ENCODE measurements at places on chromosomes 11 and 22.

GRCh38 chr11:129743112-129743815 lies 72.4 kb upstream of the TMEM45B start:
- DNase-seq, result no peak

DNA sequence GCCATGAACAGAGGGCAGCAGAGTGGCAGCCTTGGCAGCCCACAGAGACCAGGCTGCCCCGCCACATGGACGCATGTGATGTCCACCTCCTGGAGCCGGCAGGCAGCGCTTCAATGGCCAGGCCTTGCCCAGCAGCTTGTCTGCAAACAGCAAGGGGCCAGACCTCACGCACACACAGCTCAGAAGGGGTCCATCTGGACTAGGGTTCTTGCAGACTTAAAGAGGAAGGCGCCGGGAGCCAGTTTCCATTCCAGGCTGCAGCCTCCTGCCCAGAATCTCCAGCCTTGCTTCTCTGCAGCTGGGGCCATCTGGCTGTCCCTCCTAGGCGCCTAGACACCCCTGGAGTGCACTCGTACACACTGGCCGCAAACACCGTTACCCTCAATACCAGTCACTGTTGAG lies 91.9 kb upstream of the TMEM45B start:
- DNase-seq, result no peak

GRCh38 chr11:3189196-3189843 lies 24.2 kb upstream of the OSBPL5 start:
- DNase-seq, result no peak

DNA sequence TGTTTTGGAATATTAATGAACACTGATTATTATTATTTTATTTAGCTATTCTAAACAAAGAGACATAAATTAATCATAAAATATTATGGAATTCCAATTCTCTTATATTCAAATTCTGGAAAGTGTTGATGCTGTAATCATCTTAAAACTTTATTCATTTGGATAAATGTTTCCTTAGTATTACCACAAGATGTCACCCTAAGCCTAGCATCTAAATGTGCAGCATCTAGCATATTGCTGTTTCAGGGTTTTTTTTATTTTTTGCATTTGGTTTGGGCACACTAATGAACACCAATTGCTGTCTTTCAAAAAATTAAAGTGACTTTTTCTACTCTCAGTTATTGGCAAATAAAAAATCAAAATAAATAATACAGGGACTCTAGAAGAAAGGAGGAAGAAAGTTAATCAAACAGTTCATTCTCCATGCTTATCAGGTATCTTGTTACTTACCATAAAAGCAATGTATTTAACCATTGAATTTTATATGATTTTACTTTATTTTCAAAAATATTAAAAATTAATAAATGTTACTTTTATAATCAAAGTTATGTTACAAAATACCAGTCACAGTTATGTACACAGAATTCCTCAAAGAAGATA lies 31.8 kb downstream of the DLG2 start:
- no peak for DNase-seq

- DNase-seq, result no peak
Observed at GRCh38 chr11:70885281-70886231, 366.8 kb downstream of the SHANK2 start.

DNA sequence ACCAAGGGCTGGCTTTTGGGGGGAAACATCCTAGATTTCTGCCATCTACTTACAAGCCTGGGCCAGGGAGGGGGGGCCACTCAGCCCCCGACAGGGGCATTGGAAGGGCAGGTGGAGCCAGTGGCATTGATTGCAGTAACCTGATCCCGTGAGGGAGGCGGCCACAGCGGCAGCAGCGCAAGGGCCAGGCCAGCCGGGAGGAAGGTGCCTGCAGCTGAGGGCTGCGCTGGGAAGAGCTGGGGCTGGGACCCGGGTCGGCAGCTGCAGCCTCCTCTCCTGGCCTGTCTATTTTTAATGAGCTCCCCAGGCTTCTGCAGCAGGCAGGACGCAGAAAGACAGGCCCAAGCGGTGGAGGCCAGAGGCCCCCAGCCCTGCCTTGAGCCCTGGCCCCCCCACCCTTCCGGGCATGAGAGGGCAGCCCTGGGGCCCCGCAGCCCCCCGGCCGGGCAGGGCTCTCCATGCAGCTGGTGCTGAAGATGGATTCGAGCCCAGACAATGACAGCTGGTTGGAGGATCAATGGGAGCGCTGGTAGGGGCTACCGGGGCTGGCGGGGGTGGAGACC lies 10.6 kb downstream of the FREY1 start:
- no peak for DNase-seq

DNA sequence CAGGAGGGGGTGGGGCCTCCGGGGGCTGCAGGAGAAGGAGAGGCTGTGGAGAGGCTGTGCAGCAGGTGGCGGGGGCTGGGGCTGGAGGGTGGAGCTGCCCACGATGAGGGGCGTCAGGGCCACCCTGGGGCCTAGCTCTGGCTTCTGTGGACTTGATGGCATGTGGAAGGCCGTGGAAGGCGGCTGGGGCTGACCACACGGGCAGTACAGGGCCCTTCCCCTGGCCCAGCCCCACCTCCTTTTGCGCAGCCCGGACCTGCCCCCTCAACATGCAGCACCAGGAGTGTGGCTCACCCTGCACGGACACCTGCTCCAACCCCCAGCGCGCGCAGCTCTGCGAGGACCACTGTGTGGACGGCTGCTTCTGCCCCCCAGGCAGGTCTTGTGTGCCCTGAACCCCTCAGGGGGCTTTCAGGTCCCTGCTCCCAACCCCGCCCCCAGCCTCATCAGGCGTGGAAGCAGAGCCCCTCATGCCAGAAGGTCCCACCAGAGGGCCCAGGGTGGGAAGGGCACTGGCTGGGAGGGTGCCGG lies 6.1 kb downstream of the MUC5B start:
- no peak for DNase-seq

- DNase-seq, result no peak
Observed at GRCh38 chr11:122046846-122047245, 69.2 kb downstream of the BLID start.

GRCh38 chr11:72432347-72433287 lies 1.7 kb downstream of the CLPB start:
- DNase-seq, result no peak

DNA sequence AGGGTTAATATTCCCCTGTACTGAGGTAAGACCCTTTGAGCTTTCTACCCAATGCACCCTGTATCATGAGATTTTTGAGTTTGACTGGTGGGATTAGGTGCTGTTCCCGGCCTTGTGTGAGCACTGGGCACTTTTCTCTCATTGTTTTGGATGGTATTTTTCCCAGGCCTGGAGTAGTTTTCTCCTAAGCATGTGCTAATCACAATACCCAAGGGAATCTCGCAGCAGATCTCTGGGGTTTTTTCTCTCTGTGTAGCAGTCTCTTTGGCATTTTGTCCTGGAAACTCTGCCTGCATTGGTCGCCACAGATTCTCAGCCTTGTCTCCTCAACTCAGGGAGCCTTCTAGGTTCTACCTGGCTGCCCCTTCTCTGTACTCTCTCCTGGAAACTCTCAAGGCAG lies 19.9 kb downstream of the IGHMBP2 start:
- no peak for DNase-seq

GRCh38 chr11:118443590-118444218 lies 7.4 kb downstream of the KMT2A start:
- no peak for DNase-seq

GRCh38 chr11:5004424-5005274 lies 10.0 kb downstream of the OR51L1 start:
- DNase-seq, result no peak

- no peak for DNase-seq
Observed at GRCh38 chr11:2921742-2922493, 7.3 kb downstream of the PHLDA2 start.

DNA sequence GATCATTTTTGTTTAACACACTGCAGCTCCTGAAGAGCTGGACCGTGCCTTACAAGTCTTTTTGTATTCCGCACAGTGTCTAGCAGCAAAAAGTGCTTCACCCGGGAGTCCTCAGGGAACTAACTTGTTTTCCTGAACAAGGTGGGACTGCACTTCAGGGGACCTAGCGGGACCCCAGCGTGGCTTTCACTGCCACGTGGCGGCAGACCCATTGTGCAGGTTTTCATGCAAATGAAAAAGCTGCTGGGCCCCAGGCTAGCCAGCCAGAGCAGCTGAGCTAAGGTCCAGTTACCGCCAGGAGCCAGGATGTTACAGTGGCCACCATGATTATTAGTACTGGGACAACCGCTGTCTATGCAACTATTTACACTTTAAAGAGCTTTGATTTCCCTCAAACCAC lies 90.6 kb downstream of the FAR1 start:
- no peak for DNase-seq

- no peak for DNase-seq
Observed at GRCh38 chr11:19777039-19777376, 64.4 kb downstream of the NAV2 start.

DNA sequence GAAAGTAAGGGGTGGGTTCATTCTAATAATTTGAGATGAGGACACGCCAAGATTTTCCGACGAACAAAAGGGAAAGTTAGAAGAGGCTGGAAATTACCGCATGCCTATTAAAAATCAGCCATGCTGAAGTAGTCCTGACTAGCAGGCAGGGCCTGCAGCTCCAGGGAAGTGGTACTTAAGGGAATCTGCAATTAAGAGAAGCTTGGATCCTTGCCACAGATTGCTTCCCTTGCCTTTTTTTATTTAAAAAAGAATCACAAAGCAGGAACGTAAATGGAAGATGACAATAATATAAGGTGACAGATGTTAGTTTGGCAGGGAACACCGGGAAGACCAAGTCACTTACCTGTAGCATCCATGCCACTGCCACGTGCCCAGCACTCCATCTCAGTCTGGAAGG lies 359.3 kb downstream of the CADM1 start:
- no peak for DNase-seq

DNA sequence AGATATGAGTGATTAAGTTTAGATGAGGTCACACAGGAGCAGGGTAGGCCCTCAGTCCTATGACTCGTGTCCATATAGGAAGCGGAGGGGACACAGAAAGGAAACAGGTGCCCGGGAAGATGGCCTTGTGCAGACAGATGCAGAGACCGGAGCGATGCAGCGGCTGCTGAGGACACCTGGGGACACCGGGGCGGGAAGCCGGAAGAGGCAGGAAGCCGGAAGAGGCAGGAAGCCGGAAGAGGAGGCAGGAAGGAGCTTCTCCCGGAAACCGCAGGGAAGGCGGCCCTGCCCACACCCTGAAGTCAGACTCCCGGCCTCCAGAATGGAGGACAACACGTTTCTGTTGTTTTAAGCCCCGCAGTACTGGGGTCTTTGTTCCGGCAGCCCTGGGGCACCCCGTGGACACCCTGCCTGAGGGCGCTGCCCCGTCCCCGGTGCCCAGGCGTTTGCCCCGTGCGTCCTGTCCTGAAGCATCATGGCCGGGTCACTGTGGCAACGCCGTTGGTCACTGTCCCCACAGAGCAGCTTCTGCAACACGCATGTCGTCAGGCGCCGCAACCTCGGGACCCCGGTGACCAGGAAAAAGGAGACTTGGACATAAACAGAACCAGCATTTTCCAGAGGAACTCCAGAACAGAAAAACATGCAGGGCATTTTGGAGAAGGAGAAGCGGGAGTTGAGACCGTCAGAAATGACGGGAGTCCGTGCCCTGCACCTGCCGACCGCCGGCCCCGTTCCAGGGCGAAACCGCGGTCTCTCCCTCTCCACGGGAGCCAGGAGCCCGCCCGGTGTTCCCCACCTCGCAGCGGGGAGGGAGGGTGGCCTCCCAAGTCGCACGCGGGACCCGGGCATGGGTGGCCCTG lies 103.4 kb downstream of the BRD1 start:
- peak; percentile 29 for DNase-seq

DNA sequence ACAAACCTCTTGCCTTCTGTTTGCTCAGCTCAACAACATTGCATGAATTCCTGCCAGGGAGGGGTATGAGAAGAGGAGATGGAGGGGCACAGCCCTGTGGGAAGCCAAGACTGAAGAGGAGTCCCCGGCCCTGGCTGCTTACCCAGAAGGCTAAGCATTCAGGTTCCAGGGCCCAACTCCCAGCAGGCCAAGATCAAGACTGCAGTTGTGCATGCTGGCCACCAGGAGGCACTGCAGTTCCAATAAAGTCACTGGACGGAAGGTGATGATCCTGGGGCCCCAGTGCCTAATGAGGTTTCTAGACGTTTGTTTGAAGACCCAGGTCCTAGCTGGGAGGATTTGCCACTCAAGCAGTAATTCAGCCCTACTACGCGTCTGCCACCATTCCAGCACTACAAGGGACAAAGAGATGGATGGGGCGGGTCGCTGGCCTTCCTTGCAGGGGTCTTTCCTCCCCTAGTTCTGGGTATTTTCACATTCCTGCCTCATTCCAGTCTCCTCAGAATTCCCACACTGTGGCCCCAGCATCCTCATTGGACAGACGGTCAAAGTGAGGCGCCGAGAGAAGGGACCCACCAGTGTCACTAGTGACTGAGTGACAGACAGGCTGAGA lies 23.6 kb downstream of the ALX4 start:
- peak; percentile 13 for DNase-seq

DNA sequence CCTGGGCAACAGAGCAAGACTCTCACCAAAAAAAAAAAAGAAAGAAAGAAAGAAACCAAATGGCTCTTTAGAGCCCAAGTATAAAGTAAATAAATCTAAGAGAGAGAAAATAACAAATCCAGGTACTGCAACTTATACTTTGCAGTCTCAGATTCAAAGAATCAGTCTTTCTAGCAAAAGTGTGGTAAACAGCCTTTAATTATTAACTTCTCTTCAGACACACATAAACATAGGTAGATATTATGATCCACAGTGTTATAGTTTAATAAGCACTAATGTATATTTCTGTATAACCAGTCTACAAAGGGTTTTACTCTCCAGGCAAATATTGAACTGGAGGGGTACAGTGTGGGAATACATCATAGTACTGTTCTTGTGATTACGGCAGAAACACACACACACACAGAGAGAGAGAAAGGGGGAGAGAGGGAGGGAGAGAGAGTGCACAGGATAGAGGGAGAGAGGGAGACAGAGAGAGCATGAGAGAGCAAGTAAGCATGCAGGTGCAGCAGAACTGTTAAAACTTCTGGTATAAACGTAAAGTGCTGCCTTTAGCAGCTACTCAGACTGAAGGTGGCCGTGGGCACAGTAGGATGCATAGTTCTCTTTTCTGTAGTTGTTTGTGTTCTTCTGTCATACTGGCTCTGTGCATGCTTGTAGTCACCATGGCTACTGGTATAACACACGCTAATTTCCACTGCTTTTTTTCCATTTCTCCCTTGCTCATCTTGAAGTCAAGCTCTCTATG lies 32.3 kb downstream of the MTMR2 start:
- no peak for DNase-seq

DNA sequence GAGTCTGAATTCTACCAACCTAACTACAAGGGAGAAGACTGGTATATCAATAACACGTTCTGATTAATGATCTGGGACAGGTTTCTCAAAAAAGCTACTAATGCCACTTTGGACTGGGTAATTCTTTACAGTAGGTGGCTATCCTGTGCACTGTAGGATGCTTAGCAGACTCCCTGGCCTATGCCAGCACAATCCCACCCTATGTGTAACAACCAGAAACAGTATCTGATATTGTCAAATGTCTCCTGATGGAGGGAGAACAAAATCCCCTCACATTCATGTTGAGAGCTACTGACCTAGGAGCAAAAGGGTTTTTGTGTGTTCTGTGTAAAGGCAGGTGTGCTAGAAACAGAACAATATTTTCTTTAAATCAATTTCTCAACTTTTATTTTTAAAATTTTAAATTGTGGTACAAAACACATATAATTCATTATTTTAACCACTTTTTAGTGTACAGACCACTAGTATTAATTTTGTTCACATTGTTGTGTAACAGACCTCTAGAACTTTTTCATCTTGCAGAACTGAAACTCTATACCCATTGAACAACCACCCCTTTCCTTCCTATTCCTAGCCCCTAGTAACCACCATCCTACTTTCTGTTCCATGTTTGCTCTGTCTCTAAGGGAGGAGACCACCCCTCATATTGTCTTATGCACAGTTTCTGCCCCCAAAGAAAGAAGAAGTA lies 2.1 kb upstream of the MS4A6A start:
- no peak for DNase-seq

Measured in stimulated activated CD4-positive, alpha-beta T cell treated with anti-CD3 and anti-CD28 coated beads, TNF-alpha, amount 100 ng/mL, for 1 hour (primary cell).